Dermis lymphatic vessel endothelial cell (primary cell): ENCODE measurements at places on chromosomes 16 and 17. TPM values are rescaled to one million over a fixed set of nuclear protein-coding genes. Genes with fewer than 3 reads are reported as not detected.

The TMC5 gene
- not detected in 2 replicates for total RNA-seq

The NPLOC4 gene
- 57.2 and 71.2 TPM in 2 replicates for total RNA-seq

The GPR142 gene
- total RNA-seq: not detected in 2 replicates

The MVD gene
- total RNA-seq: 30.0 and 38.9 TPM in 2 replicates

The OR2C1 gene
- total RNA-seq: 0.09 and 0.11 TPM in 2 replicates

The CCL17 gene
- total RNA-seq: not detected in 2 replicates

The CCDC78 gene
- total RNA-seq: 0.22 and 0.34 TPM in 2 replicates

The MIS12 gene
- 15.7 and 19.2 TPM in 2 replicates for total RNA-seq

The SPATA32 gene
- under 0.01 TPM in 1 of 2 replicates, not detected in the other for total RNA-seq

The GSG1L gene
- total RNA-seq: not detected in 2 replicates

The ZNF597 gene
- total RNA-seq: 2.8 and 2.9 TPM in 2 replicates

The CHD9NB gene
- total RNA-seq: under 0.01 TPM in 2 replicates
